Panc1 (cell line): ENCODE measurements at places on chromosomes 2 and 18.

DNA sequence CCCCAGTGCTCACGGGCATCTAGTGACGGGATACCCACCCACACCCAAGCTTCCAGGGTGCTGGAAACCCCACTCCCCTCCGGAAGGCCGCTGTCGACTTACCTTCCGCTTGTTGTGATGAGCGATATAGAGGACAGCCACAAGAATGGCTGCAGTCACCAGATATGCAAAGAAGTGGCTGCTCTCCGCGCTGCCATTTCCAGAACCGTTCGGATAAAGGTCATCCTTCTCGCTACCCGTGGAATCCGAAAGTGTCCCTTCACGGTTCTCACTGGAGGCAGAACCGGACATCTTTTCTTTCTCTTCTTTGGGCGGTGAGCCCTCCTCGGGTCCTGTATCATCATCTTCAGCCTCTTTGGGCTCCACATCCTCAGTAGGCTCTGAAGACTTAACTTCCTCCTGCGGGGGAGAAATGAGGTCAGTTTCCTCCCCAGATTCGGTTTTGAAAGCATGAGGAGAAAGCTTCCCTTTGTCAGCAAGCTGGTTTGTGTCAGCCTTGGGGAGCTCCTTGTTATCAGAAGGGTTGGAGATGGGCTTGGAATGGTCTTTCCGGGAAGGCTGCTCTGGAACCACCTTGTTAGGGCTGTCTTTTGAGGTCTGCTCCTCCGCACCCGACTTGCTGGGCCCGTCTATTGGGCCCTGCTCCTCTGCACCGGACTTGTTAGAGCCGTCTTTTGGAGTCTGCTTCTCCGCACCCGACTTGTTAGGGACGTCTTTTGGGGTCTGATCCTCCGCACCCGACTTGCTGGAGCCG, 1.2 kb downstream of the TGOLN2 start:
- no peak for DNase-seq

- no peak for DNase-seq
Observed at GRCh38 chr2:60520151-60520876, 33.1 kb downstream of the BCL11A start.

GRCh38 chr2:12610314-12610713, 106.4 kb upstream of the TRIB2 start:
- DNase-seq = no peak

- peak; percentile 60 for DNase-seq
Observed at GRCh38 chr18:864872-865273, 39.8 kb upstream of the ADCYAP1 start.

DNA sequence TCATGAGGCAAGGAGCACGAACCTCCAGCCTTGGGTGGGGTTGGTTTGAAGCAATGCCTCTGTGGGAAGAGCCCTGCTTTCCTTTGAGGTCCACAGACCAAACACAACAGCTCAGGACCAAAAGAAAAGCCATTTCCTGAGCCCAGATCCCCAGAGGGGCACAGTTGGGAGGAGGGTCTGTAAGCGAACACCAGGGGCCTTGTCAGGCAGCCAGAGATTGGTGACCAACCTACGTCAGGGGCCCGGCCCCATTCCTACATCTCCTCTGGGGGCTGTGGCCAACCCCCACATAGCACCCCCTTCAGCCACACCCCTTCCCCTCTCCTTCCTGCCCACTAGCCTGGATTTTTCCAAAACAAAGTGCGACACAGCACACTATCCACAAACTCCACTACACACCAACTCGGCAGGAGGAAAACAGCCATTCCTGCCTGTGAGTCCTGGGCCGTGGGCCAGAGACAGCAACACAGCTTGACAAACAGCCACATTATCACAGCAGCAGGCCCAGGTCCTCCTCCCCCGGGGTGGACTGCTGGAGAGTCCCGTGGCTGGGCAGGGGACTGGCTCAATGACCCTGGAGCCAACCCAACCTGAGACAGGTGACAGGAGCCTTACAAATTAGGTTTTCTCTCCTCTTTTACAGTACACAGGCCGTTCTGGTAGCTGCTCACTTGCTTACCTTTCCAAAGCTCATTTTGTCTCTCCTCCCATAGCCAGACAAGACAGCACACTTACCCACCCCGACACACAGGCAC, 98.8 kb downstream of the TNS1 start:
- DNase-seq = no peak

- DNase-seq = no peak
Observed at GRCh38 chr2:182406221-182406620, 20.6 kb downstream of the PDE1A start.

GRCh38 chr2:112623913-112624777, 21.6 kb upstream of the SLC20A1 start:
- no peak for DNase-seq

- no peak for DNase-seq
Observed at GRCh38 chr2:118539290-118539689, 308.2 kb downstream of the EN1 start.

GRCh38 chr2:28632791-28633190, 118.8 kb upstream of the PPP1CB start:
- DNase-seq = no peak

DNA sequence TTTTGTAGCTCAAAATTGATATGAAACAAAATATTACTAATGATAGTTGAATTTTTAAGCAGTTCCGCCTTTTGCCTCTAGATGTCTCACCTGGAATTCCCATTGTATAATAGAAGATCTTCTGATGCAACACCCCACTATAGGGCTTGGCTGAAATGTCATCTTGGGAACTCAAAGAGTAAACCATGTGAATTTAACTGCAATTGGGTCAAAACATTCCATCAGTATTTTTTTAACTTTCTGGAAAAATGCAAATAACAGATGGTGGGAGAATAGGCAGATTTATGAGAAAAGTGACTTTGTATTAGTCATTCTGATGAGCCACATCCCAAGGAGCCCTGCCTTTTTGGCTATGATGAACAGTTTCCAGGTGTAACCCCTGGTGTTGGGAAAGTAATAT, 489.9 kb downstream of the NYAP2 start:
- DNase-seq = peak; percentile 18

DNA sequence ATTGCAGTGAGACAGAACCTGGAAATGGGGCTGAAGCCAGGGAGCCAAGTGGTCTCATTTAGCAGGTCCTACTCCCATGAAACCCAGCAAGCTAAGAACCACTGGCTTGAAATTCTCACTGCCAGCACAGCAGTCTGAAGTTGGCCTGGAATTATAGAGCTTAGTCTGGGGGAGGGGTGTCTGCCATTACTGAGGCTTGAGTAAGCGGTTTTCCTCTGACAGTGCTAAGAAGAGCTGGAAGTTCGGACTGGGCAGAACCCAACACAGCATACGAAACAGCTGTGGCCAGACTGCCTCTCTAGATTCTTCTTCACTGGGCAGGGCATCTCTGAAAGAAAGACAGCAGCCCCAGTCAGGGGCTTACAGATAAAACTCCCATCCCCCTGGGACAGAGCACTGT, 305.7 kb upstream of the SETBP1 start:
- DNase-seq = no peak

DNA sequence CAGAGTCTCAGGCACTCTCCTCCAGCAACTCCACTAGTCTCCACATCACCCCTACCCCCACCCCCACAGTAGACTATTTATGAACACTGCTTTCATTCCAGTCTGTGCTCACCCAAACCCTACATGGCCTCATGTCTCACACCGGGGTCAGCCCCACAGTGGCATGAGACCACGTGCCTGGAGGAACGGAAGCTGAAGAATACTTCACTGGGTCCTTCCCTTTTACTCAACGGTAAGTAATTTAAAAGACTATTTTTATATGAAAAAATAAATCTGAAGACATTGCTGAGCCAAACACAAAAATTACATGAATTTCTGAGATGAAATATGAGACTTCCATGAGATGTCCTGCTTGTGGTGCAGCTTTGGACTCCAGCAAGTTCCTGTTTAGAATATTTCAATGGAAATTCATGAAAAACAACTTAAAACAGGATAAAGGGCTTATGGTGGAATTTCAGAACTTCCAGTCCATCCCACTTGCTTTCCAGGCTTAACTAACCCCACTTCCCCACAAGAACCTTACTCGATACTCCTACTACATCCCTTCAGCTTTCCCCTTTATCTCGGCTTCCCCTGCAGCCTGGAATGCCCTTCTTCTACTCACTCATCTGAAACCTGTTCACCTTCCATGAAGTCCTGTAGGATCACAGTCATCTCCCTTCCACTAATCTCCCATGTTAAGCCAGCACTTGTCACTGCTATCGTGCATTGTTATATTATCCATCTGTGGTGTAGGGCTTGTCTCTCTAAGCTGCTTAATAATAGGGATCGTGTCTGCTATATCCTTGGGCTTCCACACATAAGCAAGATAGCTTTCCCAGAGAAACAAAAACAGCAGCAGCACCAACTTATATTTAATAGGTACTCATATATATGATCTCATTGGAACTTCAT, 47.9 kb downstream of the SLC14A1 start:
- DNase-seq = no peak

- DNase-seq = no peak
Observed at GRCh38 chr2:68236876-68237275, 15.5 kb downstream of the PPP3R1 start.

- DNase-seq = no peak
Observed at GRCh38 chr2:168157926-168158325, 89.5 kb downstream of the STK39 start.

DNA sequence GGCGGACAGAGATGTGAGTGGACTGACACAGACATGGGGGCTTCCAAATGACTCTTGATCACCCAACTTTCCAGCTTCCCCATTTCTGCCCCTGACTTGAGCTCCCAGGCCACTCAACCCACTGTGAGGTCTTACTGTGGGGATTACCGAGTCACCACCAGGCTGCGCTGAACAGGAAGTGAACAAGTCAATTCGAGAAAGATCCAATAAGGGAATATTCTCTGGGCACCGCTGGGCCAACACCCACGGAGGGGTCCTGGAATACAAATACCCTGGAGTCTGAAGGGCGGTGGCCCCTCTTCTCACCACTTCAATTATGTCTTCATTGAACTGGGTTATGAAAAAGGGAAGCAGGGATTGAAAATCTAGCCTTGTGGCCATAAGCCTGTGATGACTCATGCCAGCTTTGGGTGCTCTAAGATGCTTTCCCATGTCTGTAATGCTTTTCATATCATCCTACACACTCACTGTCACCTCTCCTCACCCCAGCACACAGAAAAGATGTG, 37.7 kb downstream of the BCL11A start:
- no peak for DNase-seq

DNA sequence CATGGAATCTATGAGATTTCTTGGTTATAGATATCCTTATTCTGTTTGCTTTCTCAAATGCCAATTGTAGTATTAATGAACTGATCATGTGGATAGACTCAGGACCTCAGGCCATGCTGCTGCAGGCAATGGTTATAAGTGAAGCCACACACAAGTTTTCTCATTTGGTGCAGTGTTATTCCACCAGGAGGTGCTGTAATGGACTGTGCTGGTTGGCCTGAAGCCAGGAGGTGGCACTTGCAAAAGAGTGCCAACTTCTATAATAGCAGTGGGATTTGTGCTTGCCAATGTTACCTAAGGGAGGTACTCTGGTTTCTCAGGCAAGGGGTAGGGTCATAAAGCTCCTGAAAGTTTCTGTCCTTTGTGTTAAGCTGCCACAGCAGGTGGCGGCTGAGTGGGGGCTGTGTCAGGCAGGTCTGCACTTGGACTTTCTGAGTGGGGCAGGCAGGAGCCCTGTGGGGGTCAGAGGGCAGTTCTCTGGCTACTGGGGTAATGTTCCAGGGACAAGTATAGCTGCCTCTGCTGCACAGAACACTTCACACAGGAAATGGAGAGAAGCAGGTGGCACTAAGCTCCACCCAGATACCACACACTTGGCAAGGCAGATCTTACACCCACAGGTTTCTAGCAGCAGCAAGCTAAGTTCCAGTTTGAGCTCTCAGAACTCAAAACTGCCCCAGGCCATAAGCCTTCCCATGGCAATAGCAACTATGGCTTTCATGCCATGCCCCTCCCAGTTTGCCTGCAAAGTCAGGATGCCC, 352.6 kb upstream of the CWC22 start:
- no peak for DNase-seq

DNA sequence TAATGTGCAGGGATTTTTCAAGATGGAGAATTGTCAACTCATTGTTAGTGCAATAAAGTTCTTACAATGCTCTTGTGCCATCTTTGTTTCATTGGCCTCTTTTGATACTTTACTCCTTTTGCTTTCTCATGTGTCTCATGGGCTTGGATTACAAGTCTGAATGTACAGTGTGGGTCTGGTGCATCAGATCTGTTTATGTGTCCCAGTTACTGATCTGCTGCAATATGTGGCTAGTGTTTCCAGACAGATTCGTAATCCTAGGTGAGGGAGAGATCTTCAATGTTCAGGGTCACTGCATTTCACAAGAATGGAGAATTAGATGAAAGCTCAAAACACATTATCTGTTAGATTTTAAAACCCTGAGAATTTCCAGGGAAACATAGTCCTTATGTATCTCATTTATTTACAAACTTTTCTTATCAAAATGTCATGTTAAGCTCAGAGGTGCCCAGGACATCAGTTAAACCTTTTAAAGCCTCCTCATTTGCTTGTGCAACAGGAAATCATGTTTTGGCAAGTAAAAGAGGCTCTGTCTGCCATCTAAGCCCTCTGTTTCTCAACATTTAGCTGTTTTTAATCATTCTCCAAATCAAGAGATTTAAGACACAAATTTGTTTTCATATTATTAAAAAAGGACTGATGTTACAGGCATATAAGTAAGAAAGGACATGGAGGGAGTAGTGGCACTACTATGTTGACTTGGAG, 108.1 kb downstream of the NUP35 start:
- DNase-seq = no peak

DNA sequence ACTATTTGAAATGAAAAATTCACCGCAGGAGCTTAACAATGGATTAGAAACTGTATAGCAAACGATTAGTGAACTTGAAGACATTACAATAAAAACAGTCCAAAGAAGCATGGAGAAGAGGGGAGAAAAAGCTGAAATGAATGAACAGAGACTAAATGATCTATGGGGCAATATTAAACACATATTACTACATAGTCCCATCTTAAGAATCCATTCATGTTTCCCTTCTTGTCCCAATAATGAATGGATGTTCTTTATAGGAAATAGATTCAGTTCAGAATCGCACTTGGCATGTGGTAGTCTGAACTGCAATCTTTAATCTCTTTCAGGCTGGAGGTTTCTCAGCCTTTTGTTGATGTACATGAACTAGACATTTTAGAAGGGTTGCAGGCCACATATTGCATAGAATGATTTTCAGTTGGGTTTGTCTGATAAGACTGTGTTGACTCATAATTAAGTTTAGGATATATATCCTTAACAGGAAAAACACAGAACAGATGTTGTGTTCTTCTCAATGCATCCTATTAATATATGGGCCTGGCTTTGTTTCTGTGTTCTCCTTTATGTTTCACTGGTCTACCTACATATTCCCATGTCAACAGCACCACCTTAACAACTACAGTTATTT, 27.9 kb downstream of the CCDC88A start:
- no peak for DNase-seq

- no peak for DNase-seq
Observed at GRCh38 chr2:99504844-99505584, 15.2 kb upstream of the REV1 start.

DNA sequence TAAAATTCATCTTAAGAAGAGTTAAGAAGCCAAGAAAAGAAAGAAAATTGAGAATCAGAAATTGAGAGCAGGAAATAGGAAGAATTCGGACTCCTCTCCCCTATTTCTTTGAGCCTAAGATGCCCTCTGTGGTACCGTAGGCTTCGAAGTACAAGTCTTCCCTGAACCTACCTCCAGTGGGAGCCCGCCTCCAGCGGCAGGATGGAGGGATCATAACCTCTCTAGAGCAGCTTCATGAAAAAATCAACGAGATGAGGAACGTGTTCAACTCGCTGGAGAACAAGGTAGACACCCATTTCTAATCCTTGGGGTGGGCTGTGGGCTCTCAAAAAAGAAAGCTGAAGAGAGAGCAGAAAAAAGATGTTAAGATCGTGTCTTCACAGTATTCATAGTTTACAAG, 36.3 kb downstream of the ARHGEF33 start:
- DNase-seq = no peak

- DNase-seq = no peak
Observed at GRCh38 chr2:44100351-44100750, 68.3 kb upstream of the PPM1B start.
